Inflammatory macrophage treated with lipopolysaccharide for 1 hour (primary cell): ENCODE measurements at places on chromosomes 4 and X.

- no peak for DNase-seq
These were observed 29.9 kb upstream of the SOD3 start for GRCh38 chr4:24765376-24765988.

- DNase-seq: peak; percentile 91
These were observed 8.2 kb downstream of the ZCCHC4 start for GRCh38 chr4:25320773-25321172.

DNA sequence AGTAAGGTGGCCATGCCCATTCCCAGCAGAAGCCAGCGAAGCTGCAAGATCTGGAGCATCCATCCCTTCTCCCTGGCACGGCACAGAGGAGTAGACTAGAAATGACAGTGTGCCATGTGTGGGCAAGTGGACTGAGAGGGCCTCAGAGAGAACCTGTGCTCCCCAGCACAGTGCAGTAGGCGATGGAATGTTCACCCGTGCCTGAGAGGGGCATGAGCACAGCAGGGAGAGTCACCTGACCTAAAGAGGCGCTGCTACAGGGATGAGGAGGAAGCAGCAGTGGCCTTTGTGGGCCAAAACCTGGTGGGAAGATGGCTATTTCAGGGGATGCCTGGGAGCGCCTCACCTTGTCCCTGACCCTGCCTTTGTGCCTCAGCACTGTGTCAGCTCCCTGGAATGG is 8.0 kb upstream of the CDKN2AIP start:
- DNase-seq: no peak

DNA sequence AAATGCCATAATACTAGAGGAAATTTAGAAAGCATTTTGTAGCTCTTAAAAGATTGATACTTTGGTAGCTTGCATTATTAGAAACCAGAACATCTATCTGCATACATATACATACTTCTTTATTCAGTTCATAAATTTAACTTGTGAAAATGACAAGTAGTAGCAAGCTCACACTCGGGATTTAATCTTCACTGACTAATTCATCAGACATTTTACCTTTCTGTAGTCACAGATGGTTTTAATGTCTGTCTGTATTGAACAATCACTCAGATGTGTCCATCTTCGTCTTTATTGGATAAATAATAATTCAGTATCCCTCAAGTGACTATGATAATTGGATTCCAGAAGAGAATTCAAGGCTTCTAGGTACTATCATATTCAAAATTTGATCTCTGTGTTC is 232.3 kb downstream of the TENM3 start:
- DNase-seq: no peak

DNA sequence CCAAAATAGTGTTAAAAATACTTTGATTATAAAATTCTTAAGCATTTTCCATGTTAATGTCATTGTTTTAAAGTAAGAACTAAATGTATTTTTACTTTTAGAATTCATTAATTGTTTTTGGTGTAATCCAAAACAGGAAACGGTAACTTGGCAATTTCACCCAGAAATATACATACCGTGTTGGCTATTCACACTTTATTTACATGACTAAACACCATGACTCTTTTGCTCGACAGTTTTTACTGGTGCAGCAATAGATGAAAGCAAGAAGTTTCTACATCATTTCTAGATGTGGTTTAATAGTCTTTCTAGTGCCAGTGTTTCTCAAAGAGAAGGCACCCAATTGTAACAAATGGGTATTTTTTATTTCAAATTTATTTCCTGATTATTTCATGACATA is 25.6 kb upstream of the MAGEA1 start:
- DNase-seq: no peak

- no peak for DNase-seq
These were observed 219.0 kb upstream of the DKK2 start for GRCh38 chr4:107255114-107255513.

GRCh38 chr4:4386296-4386735 is 586 bp upstream of the NSG1 start:
- DNase-seq: no peak

DNA sequence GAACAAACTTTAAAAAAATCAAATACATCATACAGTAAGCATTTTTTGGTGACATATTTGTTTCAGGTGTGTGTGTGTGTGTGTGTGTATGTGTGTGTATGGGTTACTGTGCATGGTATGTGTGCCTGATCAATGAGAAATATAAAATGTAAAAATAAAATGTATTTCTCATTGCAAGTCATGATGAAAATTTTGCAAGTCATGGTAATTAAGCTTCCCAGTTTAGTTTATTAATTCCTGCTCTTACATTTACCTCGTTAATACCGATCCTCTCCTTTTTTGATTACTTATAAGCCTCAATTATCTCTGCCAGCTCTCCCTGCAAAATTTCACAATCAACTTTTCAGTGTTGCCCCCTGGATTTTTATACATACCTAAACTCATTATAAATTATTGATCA is 114.6 kb upstream of the ADGRL3 start:
- no peak for DNase-seq

DNA sequence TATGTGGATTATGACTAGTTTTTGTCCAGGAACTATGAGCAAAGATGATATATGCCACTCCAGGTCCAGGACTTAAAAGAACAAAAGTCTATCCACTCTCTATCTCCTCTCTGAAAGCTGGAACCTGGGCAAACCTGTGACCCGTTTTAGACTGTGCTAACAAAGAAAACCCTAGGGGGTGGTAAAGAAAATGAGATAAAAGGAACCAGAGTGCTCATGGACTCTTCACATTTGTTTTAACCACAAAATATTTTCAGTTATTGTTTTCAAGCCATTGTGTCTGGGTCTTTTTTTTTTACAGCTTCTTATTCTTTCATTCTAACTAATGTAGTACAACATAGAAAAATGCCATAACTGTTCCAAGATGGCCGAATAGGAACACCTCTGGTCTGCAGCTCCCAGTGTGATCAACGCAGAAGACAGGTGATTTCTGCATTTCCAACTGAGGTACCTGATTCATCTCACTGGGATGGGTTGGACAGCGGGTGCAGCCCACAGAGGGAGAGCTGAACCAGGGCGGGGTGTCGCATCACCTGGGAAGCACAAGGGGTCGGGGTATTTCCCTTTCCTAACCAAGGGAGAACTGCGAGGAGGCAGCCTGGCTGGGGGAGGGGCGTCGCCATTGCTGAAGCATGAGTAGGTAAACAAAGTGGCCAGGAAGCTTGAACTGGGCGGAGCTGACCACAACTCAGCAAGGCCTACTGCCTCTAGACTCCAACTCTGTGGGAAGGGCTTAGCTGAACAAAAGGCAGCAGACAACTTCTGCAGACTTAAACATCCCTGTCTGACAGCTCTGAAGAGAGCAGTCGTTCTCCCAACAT is 45.1 kb downstream of the CHM start:
- peak; percentile 1 for DNase-seq

- no peak for DNase-seq
These were observed 13.3 kb downstream of the MPP1 start for GRCh38 chrX:154791939-154792338.
